Sigmoid colon (tissue), 7 donors: ENCODE measurements at places on chromosomes 4 and X.

- no peak for DNase-seq
These were observed 16.0 kb upstream of the MXD4 start for GRCh38 chr4:2277956-2278355.

GRCh38 chr4:183554346-183554686 lies 49.5 kb downstream of the ING2 start:
- DNase-seq = no peak

- no peak for DNase-seq
These were observed 23.0 kb downstream of the FHDC1 start for GRCh38 chr4:152959080-152959479.

DNA sequence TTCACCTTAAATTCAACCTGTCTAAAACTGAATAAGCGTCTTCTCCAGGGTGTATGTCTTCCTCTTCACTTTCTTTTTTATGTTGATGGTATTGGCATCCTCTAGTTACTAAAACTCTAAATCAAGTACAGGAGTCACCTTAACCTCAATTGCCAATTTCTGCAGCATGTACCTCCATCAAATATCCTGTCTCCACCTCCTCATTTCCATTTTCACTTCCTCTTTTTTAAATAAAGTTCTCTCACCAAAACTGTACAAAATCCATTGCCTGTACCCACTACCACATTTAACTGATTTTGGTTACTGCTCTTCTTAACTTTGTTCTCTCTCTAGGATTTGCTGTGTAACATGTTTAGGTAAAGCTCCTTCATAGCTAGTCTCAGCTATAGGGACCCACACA lies 9.2 kb upstream of the NPFFR2 start:
- no peak for DNase-seq

DNA sequence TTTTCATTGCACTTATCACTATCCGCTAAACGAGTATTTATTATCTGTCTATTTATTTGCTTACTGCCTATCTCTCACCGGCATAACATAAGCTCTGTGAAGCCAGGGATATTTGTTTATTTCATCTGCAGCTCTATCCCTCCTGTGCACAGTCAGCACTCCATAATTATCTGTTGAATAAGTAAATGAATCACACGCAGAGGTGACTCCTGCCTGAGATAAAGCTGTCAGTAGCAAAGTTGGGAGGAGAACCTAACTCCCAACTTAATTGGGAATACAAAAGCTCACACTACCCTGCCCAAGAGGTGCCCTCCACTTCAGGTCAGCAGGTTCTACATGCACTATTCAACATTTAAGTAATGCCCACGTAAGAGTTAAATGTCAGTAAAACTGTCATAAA lies 85.7 kb downstream of the CORIN start:
- DNase-seq = no peak

DNA sequence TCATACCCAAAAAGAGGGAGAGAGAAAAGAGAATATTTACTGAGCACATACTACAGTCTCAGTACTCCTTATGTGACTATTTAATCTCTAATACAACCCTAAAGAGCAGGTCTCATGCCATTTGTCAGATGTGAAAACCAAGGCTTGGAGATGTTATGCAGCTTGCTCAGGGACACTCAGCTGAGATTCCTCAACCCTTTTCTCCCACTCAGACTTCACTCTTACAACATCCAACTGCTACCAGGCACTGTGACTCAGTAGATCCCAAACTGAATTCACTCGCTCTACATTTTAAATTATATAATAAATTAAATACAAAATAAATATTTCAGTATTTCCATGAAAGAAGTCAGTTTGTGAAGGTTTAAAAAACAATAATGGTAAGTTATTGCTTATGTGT lies 53.7 kb downstream of the TSPAN5 start:
- DNase-seq = no peak

- no peak for DNase-seq
These were observed 7.0 kb downstream of the AMMECR1 start for GRCh38 chrX:110310896-110311295.

DNA sequence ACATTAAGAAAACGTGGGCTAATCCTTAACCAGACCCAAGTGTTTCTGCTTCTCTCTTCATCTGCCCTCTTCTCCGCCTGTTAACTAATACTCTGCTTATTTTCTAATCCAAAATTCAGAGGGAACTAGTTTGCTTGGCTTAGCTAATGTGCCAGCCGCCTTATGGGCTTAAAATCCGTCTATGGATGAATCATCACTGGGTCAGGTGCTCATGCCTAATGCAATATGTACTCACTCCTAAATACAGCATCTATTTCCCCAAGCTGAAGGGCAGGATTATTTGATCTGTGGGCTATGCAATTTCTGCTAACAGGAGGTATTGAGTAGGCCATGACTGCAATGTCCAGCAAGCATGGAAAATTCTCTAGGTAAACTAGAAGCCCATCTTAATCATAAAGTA lies 12.4 kb downstream of the DYNLT3 start:
- DNase-seq = no peak

GRCh38 chr4:8272472-8273428 lies 3.2 kb downstream of the HTRA3 start:
- peak; percentile 72 for DNase-seq

DNA sequence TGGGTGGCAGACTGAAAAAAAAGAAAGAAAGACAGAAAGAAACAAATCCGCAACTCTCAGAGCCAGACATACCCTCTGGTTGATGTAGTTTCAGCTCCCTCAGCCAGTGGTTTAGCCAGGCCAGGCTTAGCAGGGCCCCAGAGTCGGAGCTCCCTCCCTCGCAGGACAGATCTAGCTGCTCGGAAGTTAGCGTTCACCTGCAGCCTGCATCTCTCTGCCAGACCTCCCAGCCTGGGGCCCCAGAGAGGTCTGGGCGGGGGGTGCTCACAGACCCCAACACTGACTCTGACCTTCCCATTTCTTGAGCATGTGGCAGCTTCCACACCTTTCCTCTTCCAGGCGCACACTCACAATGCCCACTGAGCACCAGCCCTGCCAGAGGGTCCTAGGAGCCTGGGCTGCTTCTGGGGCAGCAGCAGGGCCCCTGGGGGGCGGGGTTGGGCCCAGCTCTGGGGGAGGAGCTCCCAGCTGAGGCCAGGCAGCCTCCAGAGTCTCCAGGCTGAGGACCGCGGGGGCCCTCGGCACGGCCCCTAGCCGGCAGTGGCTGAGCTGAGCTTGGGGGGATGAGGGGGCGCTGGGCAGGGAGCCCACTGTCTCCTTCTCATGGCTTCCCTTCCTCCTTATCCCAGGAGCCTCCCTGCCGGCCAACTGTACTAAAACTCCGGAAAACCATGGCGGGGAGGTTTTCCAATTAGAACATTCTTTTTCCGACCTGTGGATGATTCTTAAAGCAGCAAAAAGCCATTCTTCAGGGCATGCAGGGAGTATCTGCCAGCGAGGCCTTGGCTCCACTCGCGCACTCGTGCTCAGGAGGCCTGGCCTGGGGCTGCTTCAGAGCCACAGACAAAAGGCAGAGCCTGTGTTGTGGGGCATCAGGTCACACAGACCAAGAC lies 4.6 kb upstream of the ZNF185 start:
- peak; percentile 41 for DNase-seq

DNA sequence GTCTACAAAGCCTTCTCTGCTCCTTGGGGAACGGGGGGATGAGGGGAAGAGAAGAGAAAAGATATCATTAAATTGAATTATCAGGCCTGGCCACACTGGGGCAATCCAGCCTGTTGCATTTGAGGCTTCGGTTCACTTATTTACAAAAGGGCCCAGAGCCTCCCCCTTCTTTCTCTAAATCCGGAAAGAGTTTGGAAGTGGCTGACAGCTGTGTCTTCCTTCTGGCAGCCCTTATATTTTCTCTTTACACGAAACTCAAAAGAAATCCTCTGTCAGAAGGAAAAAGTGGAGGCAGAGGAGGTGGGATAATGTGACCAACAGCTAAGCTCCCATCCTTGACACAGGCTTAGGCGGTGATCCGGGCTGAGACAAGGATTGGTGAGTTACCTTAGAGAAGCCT lies 158.3 kb upstream of the TAPT1 start:
- no peak for DNase-seq

DNA sequence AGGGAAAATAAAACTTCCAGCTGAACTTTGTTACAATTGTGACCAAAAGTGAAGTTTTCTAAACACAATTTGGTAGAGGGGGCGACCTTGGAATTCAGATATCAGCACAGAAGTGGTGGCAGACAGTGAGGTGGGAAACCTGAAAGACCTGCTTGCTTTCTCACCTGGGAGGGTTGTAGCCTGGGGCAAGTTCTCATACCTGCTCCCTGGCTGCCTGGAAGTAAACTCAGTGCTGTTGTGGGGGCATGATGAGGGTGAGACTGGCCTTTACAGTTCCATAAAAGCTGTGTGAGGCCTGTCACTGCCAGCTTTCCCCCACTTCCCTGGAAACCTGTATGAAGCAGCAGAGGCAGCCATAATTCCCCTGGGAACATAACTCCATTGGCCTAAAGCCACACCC lies 1180.2 kb downstream of the FAM133A start:
- DNase-seq = no peak

DNA sequence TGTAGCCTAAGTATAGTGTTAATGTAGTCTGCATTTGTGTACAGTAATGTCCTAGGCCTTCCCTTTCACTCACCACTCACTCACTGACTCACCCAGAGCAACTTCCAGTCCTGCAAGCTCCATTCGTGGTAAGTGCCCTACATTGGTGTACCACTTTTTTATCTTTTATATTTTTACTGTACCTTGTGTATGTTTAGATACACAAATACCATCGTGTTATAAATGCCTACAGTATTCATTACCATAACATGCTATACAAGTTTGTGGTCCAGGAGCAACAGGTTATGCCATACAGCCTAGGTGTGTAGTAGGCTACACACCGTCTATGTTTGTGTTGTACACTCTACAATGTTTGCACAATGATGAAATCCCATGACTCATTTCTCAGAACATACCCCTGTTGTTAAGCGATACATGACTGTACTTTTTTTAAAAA lies 15.4 kb downstream of the TSPAN5 start:
- no peak for DNase-seq

DNA sequence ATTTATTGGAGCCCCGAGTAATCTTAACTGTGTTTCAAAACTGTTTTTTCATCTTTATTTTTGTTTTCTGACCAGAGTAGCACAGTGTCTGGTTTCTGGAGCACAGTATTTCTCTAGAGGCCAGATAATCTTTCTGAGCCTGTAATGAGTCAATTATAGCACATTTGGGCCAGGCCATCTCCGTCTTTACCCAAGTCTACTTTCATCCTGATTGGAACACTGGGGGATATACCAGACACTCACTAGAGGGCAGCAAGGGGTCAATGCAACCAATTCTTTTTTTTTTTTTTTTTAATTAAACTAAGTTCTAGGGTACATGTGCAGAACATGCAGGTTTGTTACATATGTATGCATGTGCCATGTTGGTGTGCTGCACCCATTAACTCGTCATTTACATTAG lies 282.0 kb downstream of the ARHGAP24 start:
- no peak for DNase-seq

DNA sequence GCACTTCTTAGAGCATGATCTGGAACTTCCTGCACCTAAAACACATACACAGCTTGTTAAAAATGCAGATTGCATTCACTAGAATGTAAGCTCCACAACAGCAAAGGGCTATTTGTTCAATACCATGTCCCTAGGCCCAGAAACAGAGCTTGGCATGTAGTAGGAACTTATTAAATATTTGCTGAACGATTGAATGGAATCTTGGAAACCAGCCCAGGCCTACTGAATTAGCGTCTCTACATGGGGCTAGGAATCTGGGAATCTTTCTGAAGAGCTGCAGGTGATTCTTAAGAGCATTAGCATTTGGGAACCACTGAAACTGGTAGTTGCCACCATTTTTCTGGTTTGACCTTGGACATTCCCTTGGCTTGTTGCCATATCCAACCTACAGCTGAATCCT lies 234.1 kb downstream of the STIM2 start:
- no peak for DNase-seq

DNA sequence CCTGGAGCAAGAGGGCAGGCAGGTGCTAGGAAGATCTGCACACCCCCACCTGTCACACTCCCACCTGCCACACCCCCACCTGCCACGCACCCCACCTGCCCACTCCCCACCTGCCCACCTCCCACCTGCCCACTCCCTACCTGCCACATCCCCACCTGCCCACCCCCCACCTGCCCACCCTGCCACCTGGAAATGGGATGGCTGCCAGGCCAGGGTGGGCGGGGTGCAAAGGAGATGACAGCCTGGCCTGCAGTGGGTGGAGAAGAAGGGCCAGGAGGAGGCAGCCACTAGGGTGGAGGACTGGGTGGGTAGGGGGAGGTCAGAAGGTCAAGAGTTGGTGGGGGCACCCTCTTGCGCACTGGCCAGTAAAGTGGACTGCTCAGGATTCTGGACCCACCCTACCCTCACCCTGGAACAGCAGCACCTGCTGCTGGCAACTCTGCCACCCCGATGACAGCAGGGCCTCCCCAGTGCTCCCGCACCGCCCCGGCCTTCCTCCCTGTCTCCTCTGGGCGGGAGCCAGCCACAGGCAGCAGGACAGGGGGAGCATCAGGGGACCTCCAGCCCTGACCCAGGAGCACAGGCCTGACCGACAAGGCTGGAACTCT lies 66.8 kb upstream of the NKX1-1 start:
- DNase-seq = no peak

DNA sequence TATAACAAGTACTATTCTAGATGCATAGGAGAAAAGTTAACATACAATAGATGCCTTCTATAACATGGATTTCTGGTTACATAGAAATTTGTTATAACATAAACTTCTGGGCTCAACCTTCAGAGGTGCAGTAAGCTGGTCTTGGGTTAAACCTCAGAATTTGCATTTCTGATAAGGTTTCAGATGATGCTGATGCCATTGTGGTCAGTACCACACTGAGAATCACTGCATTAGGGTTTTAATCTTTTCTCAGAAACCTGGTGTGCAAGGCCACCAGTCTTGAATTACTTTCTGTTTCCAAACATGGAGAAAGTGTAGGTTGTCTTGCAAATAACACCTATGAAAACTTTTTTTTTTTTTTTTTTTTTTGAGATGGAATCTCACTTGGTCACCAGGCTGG lies 146.2 kb downstream of the SPOCK3 start:
- no peak for DNase-seq

GRCh38 chr4:55578341-55579010 lies 13.6 kb downstream of the PDCL2 start:
- DNase-seq = no peak

DNA sequence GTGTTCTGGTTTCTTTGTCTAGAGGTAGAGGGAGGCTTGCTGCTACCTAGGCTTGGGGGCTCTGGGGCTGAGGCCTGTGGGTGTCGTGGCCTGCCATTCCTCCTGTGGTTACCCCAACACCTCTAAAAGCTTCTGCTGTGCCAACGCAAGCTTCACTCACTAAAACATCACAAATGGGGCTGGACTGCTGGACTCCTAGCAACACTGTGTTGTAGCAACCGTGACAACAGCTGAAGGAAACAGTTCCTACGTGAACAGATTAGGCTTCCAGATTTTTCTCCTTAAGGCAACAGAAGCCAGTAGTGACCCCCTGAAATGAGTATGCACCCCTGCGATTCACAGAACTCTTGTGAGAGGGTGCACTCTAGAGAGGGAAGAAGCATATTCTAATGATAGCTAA lies 138.3 kb upstream of the TEX13D start:
- DNase-seq = peak; percentile 63

GRCh38 chrX:23515028-23515427 lies 152.3 kb upstream of the PRDX4 start:
- DNase-seq = no peak

- no peak for DNase-seq
These were observed 39.6 kb upstream of the BBS12 start for GRCh38 chr4:122692641-122693520.

- no peak for DNase-seq
These were observed 9.6 kb downstream of the SLC25A5 start for GRCh38 chrX:119477812-119478232.
